ENCODE measurements at places on chromosomes 16 and 17.

GRCh38 chr17:45740553-45741330 is 43.4 kb upstream of the CRHR1 start:
- DNase-seq, result no peak

DNA sequence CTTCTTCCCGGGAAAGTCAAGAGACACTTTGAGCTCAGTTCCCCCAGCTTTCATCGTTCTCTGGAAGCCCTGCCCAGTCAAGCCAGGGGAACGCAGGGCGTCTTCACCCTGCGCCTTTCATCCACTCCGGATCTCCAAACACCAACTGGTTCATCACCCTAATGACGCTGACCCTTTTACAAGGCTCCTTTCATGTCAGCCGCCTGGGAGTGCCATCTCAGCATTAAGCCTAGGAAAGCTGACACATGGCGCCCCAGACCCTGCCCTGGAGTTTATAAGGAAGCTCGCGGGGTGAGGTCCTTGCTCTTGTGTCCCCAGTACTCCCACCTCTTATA is 594 bp upstream of the DNAJC7 start:
- no peak for DNase-seq

DNA sequence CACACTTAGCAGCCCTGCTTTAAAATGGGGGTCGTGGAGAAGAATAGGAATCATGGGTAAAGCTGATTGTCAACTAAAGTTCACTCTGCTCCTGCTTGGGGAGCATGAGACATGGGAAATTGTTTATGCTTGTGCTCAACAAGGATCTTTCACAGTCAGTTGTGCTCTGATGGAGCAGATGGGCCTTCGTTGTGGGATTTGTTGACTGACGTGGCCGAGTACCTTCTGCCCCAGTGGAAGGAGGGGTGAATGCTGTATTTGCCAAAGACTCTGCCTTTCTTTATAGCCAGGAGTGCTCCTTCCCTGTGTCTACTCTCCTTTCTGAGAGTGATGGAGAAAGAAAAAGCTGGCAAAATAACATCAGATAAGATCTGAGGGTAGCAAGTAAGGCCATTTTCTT is 11.4 kb downstream of the ARSG start:
- no peak for DNase-seq

DNA sequence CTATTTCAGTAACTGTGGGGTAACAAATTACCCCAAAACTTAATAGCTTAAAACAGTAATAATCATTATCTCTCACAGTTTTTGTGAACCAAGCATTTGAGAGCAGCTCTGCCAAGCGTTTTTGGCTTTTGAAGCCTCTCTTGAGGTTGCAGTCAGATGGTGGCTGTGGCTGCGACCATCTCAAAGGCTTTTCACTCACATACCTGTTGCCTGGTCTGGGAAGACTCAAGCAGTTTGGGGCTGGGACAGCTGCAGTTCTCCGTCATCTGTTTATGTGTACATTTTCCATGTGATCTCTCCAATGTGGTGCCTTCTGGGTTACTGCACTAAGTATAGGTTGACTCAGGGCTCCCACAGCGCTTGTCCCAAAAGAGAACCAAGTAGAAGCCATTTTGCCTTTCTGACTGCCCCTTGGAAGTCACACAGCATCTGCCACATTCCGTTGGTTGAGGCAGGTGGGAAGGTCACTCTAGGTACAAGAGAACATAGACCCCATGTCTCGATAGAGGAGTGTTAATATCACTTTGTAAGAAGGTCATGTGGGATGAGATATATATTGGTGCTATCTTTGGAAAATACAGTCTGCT is 49.6 kb downstream of the LDHD start:
- no peak for DNase-seq

GRCh38 chr17:66625311-66625767 is 209.6 kb upstream of the CACNG5 start:
- DNase-seq, result no peak

DNA sequence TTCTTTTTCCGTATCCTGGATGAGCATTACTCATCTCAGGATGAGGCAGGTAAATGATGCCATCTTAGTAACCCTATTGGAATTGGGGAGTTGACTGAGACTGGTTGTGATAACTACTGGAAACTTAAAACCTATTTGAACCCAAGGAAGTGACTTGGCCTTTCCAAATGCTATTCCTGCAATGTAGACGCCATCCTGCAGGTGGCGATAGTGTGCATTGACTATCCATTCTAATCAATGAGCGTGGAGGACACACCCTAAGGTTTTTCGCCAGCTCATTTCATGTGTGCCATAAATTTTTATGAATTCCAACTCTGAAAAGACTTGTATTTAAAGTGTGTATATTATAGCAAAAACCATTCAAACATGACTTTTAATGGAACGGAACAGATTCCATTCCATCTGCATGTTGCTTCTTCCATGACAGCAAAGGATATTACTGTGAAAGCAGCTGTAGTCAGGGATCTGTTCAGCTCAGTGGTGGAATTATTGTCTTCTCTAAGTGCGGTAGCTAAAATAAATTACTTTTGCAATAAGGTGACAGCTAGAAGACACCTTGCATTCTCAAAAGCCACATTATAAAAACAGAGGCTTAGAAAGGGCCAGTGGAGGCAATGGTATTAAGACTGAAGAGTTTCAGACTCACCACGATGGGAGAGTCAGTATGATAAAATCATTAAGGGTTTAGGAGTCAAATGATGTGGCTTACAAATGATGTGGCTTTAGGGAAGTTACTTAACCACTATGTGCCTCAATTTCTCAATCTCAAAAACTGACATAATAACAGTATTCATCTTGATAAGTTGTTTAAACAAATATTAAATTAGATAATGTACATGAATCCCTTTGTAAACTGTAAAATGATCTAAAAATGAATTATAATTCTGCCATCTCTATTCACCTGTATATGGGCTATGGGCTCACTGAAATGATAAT is 55.5 kb downstream of the SYT17 start:
- DNase-seq, result no peak

GRCh38 chr16:12111223-12111622 is 134.7 kb downstream of the SNX29 start:
- no peak for DNase-seq

GRCh38 chr16:67934306-67935100 is 2.1 kb downstream of the PSMB10 start:
- no peak for DNase-seq
